ENCODE measurements at places on chromosomes 12 and 14. TPM values are rescaled to one million over a fixed set of nuclear protein-coding genes. Genes with fewer than 3 reads are reported as not detected.
A peak's percentile ranks its signal among the peaks of the same experiment; 100 is the strongest.

- peaks cover 3% of the 10 kb centered on the region for H3K36me3 ChIP-seq
- no peaks in the 10 kb centered on the region for H3K27me3 ChIP-seq
- no peak for DNase-seq
- peaks cover 9% of the 10 kb centered on the region for H3K4me1 ChIP-seq
These were observed 534 bp downstream of the PPP2R3C start for GRCh38 chr14:35121026-35121886.

GRCh38 chr14:62957562-62957961, 87.7 kb downstream of the KCNH5 start:
- H3K4me3 ChIP-seq, result no peak overlapping the region
- peaks cover 17% of the 10 kb centered on the region for H3K4me1 ChIP-seq
- DNase-seq, result peak; percentile 100
- H3K36me3 ChIP-seq, result no peaks in the 10 kb centered on the region
- H3K27me3 ChIP-seq, result no peaks in the 10 kb centered on the region

Gene ABCC9
- total RNA-seq, result 0.36 TPM

DNA sequence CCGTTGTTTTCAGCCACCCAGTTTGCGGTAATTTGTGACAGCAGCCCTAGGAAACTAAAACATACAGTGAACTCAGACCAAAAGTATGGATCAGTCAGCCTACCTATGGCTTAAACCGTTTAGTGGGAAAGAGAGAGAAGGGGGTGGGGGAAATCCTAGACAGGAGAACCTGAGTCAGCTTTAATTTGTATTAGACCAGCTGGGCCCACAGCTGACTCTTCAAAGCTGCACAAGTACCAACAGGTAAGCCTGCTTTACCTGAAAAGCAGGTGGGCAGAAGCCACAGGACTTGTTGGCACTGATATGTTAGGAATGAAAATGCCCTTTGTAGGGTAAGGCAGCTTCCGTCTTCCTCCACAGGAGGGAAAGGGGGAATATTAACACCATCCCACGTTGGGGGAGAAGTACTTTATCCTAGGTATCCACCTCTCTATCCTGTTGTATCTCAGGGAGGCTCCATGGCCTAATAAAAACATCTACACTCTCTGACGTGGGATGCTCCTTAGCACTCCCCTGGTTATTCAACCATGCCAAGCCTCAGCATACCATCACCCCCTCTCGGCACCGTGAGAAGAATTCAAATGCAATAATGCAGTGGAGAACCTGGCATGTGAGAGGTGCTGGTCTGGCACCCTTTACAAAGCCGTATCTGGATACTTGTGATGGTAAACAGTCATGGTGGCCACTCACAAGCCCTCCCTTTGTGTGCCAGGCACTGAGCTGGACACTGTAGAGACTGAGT, 70.3 kb downstream of the STON2 start:
- H3K27me3 ChIP-seq, result no peaks in the 10 kb centered on the region
- no peak for DNase-seq
- H3K36me3 ChIP-seq, result no peaks in the 10 kb centered on the region
- H3K4me3 ChIP-seq, result no peak overlapping the region
- H3K4me1 ChIP-seq, result no peaks in the 10 kb centered on the region
